ENCODE measurements at places on chromosomes 2 and 18.

DNA sequence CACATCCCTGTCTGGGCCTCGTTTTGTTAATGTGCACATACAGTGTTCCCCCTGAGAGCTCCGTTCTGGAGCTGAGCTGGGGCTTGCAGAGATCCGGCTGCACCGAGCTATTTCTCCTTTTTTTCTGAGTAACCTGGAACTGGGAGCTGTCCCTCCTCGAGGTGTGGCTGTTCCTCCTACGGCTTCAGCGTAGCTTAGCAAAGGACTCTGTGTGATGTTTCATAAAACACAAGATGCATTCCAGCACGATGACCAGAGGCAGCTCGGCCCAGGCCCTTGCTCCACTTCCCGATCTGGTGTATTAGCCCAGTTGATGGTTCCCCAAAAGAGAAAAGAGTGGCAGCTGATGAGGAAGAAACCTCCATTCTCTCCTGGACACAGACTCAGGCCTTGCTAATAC, 103.0 kb downstream of the FAM210A start:
- no peak for DNase-seq

- DNase-seq: no peak
These were observed 19.4 kb downstream of the FASTKD2 start for GRCh38 chr2:206784559-206785353.

GRCh38 chr2:102796337-102796736, 34.5 kb downstream of the TMEM182 start:
- DNase-seq: no peak

DNA sequence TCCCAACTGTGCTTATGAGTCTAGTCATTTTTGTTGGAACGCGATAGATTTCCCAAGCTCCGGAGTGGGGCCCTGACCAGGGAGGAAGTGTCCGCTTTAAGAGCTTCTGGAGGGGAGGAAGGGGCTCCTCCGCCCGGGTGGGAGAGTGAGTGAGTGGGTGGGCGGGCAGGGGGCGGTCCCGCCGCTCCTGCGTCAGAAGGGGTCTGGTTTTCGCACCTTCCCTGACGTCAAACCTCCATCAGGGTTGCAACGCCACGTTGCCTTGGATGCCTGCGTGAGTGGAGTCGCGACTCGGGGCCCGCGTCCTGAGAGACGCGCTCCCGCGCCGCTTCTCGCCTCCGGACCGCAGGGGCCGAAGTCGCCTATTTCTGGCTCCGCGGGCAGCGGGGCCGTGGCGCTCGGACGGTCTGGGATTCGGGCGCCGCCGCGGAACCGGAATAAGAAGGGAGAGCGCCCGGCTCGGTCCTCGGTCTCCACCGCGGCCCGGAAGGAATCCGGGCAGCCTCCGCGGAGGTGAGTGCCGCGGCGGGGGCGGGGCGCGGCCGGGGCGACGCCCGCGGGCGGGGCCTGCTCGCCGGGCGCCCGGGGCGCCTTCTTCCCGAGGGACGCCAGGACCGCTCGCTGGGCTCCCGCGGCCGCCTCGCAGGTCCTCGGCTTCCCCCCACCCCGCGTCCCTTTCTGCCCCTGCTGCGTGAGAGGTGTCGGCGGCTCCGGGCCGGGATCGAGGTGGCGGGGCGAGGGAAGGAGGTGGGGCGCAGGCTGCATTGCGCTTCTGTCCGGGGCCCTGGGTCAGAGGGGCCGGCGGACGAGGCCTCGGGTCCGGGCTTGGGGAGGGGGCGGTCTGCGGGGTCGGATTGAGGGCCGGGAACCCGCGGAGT, at the start of gene ZDBF2:
Gene ZDBF2, plus strand, starts transcription at position 230 of the 878 bp plus-strand sequence. CDS start 7,187 bp downstream, outside the sequence.
- no peak for DNase-seq

DNA sequence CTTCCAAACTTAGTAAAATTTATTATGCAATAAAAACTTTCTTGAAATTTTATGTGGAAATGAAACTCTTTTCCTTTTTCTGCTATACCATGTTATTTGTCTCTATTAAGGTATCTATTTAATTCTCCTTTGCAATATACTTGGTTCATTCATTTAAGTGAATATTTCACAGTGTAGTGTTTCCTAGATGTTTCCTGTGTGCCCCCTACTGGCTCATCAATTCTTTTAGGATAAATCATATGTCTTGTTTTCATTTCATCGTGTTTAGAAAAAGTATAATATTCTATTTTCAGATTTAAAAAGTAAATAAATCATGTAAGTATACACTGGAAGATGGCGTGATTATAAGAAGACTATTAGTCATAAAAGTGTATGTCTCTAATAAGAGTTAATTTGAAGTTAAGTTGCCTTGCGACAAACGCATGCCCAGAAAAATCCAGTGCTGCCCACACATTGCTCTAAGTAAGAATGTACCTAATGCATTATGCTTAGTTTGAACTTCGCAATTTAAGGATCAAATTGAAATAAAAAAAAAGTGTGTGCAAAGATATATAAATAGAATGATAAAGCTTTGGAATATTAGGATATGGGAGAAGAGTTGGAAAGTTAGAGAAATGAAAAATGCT, 525.4 kb downstream of the KCNJ3 start:
- no peak for DNase-seq

GRCh38 chr18:78898066-78898465, 81.6 kb upstream of the SALL3 start:
- no peak for DNase-seq

DNA sequence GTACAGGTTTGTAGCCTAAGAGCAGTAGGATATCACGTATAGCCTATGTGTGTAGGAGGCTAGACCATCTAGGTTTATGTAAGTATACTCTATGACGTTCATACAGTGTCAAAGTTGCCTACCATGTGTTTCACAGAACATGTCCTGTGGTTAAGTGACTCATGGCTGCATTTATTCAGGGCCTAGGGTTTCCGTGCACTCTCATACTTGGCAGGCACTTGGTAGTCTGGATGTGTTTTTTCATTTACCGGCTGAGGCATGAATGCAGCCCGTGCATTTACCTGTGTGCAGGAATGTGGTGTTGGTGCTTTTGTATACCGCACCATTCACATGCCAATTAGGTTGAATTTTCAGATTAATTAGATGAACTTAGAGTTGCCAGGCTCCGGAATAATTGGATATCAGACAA, 43.4 kb downstream of the MYL12B start:
- DNase-seq: no peak

GRCh38 chr18:13035249-13035914, 44.2 kb downstream of the CEP192 start:
- no peak for DNase-seq

DNA sequence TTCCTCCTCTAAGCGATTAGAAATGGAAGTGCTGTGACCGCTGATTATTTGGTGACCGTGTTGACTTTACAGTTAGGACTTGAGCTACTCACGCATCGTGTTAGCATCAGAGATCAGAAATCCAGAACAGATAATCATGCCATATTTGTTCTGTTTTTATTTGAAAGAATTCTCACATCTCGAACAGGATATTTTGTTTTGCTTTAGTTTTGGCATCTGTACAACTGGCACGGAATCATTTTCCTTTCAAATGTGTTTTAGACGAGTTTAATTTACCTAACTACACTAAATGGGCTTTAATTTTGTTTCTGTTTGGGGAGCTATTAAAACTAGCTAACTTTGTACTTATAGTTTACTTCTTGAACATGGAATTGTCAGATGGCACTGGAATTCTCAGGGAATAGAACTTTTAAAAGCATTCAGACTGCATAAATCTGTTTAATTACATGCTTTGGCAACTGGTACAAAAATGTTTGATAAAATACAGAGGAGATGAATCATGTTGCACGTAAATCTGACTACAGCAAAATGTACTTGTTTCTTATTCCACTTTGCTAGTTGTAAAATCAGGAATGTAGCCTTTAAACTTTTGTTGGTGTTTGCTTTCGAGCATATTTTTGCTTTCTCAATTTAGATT, 1.4 kb downstream of the ITPRID2 start:
- DNase-seq: no peak

DNA sequence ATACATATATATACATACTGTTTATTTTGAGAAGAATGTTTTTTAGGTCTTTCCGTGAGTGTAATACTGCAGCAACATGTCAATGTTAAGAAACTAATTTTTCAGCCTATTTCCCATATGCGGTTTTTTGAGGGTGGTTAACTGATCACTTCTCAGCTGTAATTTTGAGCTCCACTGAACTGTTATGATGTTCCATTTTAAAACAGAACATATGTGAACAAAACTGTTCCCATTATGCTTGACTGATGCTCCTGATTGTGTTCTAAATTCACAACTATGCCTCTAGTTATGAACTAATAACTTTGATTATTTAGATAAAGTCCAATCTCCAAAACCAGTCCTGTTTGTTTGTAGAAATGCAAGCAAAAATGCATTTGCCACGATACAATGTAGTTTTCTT, 511.2 kb upstream of the FSIP2 start:
- DNase-seq: no peak

DNA sequence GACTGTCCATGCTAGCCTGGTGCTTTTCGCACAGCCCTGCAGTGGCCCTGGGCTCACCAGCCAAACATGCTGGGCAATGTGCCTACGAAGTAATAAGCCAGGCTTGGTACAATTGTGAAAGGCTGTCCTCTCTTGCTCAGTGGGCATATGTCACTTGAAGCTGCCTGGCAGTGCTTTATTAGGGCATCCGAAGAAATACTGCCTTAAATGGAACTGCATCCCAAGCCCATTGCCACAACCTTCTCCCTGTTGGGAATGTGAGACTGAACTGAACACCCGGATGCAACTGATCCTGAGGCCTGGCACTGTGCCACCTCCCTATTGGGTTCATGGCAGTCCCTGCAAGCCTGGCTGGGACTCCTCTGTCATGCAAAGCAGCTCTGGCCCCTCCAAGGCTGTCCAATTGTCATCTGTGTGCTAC, 15.9 kb downstream of the CAPG start:
- DNase-seq: no peak

- no peak for DNase-seq
These were observed 102.3 kb upstream of the SMAD7 start for GRCh38 chr18:49052891-49053644.

DNA sequence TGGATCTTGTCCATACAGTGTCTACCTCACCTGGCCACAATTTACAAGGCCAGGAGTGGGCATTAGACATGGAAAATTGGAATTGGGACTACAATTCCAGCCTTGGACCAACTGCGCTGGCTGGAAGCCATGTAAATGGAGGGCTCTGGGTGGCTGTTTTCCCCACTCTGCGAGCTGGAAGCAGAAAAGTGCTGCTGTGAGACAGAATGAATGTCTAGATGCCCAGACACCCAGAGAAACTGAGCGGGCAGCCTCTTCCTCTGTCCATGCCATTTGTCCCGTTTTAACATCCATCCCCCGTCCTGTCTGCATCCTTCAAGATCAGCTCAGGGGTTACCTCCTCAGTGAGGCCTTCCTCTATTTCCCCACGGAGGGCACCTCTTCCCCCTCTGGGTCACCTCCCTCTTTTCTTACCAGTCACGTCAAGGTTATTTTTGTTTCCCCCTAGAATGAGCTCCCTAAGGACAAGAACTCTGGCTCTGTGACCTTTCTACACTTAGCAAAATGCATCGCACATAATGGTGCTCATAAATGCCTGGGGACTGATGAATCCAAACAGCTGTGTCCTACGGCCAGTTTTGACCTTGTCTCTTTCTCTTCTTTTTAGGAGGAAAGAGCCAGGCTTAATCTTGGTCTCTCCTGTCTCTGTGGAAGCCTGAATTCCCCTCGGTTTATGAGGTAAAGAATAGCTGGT, 41.2 kb downstream of the MCFD2 start:
- no peak for DNase-seq

DNA sequence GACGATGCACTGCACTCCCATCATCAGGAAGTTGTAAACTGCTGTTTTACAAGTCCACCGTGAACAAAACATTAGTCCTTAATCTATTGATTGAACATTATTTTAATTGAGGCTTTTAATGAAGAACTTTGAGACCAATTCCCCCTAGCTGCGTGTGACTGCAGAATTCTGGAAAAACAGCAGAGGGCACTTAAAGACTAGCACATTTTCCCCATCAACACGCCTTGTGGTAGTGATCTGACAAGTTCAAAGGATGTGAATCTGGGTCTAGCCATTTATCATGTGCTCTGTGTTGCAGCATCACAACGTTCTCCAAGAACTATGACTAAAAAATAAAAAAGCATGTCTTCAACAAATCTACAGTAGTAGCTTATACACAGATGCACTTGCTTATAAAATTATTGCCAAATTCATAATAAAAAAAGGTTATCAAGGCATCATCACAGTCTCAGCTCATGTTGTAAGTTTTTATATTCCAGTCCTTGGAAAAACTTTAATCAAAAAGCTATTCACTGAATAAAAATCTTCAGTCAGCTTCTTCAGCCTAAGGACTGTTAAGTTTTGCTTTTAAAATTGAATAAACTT, 35.8 kb downstream of the SKOR2 start:
- DNase-seq: no peak

GRCh38 chr2:167334146-167334742, 446.0 kb downstream of the XIRP2 start:
- no peak for DNase-seq

DNA sequence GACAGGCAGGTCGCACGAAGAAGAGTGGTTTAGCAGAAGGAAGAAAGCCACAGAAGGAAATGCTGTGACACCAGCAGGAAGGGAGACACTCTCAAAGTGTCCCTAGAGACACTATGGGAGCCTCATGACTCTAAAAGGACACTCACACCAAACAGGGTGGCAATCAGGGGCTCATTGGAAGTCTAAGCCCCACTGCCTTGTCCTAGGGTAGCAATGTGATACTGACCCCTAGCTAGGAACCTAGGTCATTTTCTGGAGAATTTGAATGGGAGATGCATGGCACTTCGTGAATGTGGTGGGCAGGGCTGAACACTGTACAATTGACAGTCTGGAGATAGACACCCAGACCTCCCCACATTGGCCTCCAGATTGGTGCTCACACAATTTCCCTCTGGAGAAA, 385.0 kb downstream of the EIPR1 start:
- no peak for DNase-seq

DNA sequence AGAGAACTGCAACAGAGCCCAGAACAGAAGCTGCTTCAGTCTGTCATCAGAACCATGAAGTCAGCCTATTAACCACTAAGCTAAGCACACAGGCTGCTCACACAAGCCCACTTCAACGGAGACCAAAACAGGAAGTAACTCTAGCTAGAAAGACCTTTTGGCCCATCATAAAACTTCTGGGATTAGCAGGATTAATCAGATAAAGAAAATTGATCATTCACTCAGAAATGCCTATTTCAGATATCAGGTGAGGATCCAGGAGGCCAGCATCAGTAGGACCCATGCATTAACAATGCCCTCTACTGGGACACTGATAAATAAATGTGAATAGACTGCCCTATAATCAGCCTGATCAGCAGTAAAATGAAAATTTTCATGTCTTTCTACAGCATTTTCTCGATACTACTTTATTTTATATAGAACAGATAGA, 101.4 kb downstream of the WDPCP start:
- no peak for DNase-seq

DNA sequence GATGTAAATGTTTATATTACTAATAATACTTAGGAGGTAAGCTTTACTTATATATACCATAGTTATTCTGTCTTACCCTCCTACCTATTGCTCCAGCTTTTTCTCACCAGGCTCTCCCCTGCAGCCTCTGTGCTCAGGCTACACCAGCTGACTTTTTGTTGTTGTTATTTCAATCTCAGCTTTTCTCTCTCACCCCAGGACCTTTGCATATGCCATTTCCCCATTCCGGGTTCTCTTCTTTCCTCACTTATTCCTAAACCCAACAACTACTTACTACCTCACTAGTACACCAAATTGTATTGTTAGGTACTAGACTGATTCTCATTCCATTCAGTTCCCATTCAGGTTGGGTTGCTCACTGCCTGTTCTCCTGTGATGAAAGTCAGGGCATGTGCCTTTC, 156.2 kb upstream of the BOD1L2 start:
- DNase-seq: no peak

GRCh38 chr2:61263830-61264229, 101.8 kb downstream of the C2orf74 start:
- no peak for DNase-seq

Measured in GM12864 (cell line).